Myometrial cell (primary cell): ENCODE measurements at places on chromosomes 11 and 22. TPM values are rescaled to one million over a fixed set of nuclear protein-coding genes. Genes with fewer than 3 reads are reported as not detected.

Gene CCDC15
- 1.7 and 8.0 TPM in 2 replicates for total RNA-seq

Gene PRODH
- not detected in 2 replicates for total RNA-seq

Gene MYEOV
- 7.4 and 10.7 TPM in 2 replicates for total RNA-seq

Gene RCOR2
- 1.7 and 3.0 TPM in 2 replicates for total RNA-seq

Gene FAM180B
- not detected in 2 replicates for total RNA-seq

Gene DERL3
- 2.3 TPM in 1 of 2 replicates, not detected in the other for total RNA-seq

Gene KCTD14
- 2.6 and 4.1 TPM in 2 replicates for total RNA-seq

Gene MFRP
- not detected in 2 replicates for total RNA-seq

Gene PTPN5
- not detected in 2 replicates for total RNA-seq

Gene FXYD2
- total RNA-seq, result not detected in 2 replicates

Gene AP5B1
- 6.2 and 8.9 TPM in 2 replicates for total RNA-seq

Gene KLHDC7B
- not detected in 2 replicates for total RNA-seq
